ENCODE measurements at places on chromosomes 12 and 14. TPM values are rescaled to one million over a fixed set of nuclear protein-coding genes. Genes with fewer than 3 reads are reported as not detected.

CFAP73 gene
- not detected for total RNA-seq

SRRM4 gene
- 0.18 TPM for total RNA-seq

TSPAN31 gene
- 46.8 TPM for total RNA-seq

CISTR gene
- total RNA-seq = not detected

- no peak for DNase-seq
- H3K27me3 ChIP-seq = no peaks in the 10 kb centered on the region
- H3K27ac ChIP-seq = no peak overlapping the region
- H3K4me1 ChIP-seq = peaks cover 71% of the 10 kb centered on the region
- no peak overlapping the region for H3K4me3 ChIP-seq
- peaks cover 36% of the 10 kb centered on the region for H3K36me3 ChIP-seq
Measured at GRCh38 chr14:89406941-89407340, 10.1 kb downstream of the FOXN3 start.

DNA sequence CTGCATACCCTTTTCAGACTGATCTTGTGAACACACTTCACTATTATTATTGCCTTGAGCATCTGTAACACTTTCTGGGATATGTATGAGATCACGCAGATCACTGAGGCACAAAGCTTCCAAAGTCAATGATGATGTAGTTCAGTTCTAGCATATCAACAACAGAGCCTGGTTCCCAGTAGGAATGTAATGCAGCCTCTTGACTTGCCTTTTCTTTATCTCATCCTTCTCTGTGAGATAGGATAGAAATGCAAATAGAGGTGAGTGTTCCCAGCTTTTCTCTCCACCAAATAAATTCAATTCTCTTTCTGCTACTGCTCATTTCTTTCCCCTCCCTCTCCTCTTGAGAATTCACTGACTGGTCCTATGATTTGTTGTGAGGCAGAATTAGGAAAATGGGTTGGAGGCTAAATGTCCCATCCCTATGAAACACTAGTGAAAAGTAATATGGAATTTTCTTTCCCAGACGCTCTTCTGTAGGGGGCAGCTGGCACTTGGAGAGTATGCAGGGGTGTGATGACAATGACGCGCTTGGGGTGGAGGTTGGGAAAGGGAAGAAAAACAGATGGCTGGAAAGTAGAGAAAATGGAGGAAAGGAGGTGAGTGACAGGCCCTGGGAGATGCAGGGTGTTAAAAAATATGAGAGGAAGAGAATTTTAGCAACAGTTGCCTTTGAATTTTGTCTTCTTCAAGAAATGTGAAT is 96.0 kb upstream of the TMTC1 start:
- no peak overlapping the region for H3K4me3 ChIP-seq
- no peaks in the 10 kb centered on the region for H3K27me3 ChIP-seq
- H3K27ac ChIP-seq = no peak overlapping the region
- H3K4me1 ChIP-seq = no peaks in the 10 kb centered on the region
- no peak for DNase-seq

- no peak overlapping the region for H3K4me3 ChIP-seq
- no peaks in the 10 kb centered on the region for H3K27me3 ChIP-seq
- no peaks in the 10 kb centered on the region for H3K36me3 ChIP-seq
- DNase-seq = peak; percentile 15
- H3K27ac ChIP-seq = no peak overlapping the region
Measured at GRCh38 chr12:112386726-112387125, 4.5 kb upstream of the HECTD4 start.

GRCh38 chr14:99971941-99972747 is 93.1 kb upstream of the EVL start:
- peaks cover 14% of the 10 kb centered on the region for H3K4me1 ChIP-seq
- H3K27ac ChIP-seq = peak overlapping the region; percentile 89
- DNase-seq = peak; percentile 52
- peak overlapping the region; percentile 89 for H3K4me3 ChIP-seq
- no peaks in the 10 kb centered on the region for H3K27me3 ChIP-seq
- no peaks in the 10 kb centered on the region for H3K36me3 ChIP-seq

DNA sequence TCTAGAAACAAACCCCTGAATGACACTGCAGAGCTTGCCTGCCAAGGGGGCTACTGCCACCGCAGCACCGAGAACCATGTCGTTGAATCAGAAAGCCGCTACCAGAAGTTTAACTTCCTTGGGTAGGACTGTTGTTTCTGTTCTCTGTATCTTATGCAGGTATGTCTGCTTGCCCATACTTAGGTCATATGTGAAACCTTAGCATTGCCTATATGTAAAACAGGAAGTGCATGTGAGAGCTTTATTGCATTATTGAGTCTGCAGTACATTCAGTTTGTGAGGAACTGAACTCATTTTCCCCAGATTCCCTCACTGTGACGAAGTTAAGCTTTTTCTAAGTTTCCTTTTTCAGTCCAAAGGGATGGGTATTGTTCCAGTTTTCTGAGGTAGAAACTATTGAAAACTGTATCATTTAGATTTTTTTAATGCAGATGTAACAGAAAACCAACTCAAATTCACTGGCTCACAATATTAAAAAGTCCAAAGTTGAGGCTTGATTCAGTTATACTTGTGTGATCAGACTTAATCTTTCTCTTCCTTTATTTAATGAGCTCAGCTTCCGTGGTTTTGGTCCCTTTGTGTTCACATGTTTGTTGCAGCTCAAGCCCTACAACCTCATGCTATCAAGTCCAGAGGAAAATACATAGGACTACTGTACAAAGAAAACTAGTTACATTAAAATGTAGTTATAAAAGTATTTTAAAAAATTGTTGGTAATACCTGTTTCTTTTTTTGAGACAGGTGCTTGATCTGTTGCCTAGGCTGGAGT is 6.9 kb downstream of the FBXO34 start:
- no peak overlapping the region for H3K4me3 ChIP-seq
- peaks cover 72% of the 10 kb centered on the region for H3K4me1 ChIP-seq
- H3K36me3 ChIP-seq = peaks cover 12% of the 10 kb centered on the region

- H3K27ac ChIP-seq = peak overlapping the region; percentile 85
- H3K27me3 ChIP-seq = no peaks in the 10 kb centered on the region
- H3K4me3 ChIP-seq = peak overlapping the region; percentile 53
- H3K36me3 ChIP-seq = no peaks in the 10 kb centered on the region
- peaks cover 33% of the 10 kb centered on the region for H3K4me1 ChIP-seq
Measured at GRCh38 chr14:96205059-96205977, 679 bp downstream of the BDKRB2 start.

- H3K4me1 ChIP-seq = no peaks in the 10 kb centered on the region
- H3K27me3 ChIP-seq = no peaks in the 10 kb centered on the region
- no peaks in the 10 kb centered on the region for H3K36me3 ChIP-seq
- H3K27ac ChIP-seq = no peak overlapping the region
- no peak for DNase-seq
- H3K4me3 ChIP-seq = no peak overlapping the region
Measured at GRCh38 chr12:25854991-25855390, 103.5 kb upstream of the RASSF8 start.

- peak; percentile 46 for DNase-seq
- no peak overlapping the region for H3K27ac ChIP-seq
- no peak overlapping the region for H3K4me3 ChIP-seq
- H3K36me3 ChIP-seq = peaks cover 69% of the 10 kb centered on the region
Measured at GRCh38 chr14:67385618-67386017, 25.5 kb downstream of the EIF2S1 start.

DNA sequence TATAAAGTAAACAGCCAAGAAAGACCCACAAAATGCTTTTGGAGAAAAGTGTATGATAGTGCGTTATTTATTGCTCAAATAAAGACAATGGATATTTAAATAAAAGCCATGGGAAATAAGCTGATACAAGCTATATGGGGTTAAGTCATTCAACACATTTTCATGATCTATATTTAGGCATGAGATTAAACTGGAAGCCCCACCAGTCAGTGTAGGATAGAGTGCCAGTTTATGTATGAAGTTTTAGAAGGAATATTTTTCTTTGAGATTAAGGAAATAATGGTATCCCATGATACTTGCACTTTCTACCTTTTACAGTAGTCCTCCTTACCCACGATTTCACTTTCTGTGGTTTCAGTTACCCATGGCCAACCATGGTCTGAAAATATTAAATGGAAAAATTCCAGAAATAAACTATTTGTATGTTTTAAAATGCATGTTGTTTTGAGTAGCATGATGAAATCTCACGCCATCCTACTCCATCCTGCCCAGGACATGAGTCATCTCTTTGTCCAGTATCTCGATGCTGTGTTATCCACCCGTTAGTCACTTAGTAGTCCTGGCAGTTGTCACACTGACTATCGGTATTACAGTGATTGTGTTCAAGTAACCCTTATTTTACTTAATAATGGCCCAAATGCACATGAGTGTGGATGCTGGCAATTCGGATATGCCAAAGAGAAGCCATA is 22.3 kb downstream of the SYT1 start:
- H3K27ac ChIP-seq = no peak overlapping the region
- no peaks in the 10 kb centered on the region for H3K36me3 ChIP-seq
- no peaks in the 10 kb centered on the region for H3K27me3 ChIP-seq
- H3K4me3 ChIP-seq = no peak overlapping the region
- DNase-seq = no peak
- no peaks in the 10 kb centered on the region for H3K4me1 ChIP-seq

- H3K27ac ChIP-seq = no peak overlapping the region
- no peaks in the 10 kb centered on the region for H3K27me3 ChIP-seq
- H3K36me3 ChIP-seq = no peaks in the 10 kb centered on the region
- DNase-seq = no peak
- H3K4me1 ChIP-seq = no peaks in the 10 kb centered on the region
- H3K4me3 ChIP-seq = no peak overlapping the region
Measured at GRCh38 chr14:90703841-90704737, 112.1 kb downstream of the TTC7B start.

GRCh38 chr12:6570264-6570887 is 2.3 kb upstream of the NOP2 start:
- no peak overlapping the region for H3K4me3 ChIP-seq
- H3K27ac ChIP-seq = no peak overlapping the region
- H3K27me3 ChIP-seq = no peaks in the 10 kb centered on the region
- DNase-seq = peak; percentile 56

GRCh38 chr12:93376436-93377251 is 1.1 kb upstream of the NUDT4 start:
- H3K36me3 ChIP-seq = no peaks in the 10 kb centered on the region
- no peak for DNase-seq
- peaks cover 30% of the 10 kb centered on the region for H3K4me1 ChIP-seq
- H3K4me3 ChIP-seq = peak overlapping the region; percentile 97
- peak overlapping the region; percentile 94 for H3K27ac ChIP-seq

GRCh38 chr12:27427824-27428223 is 18.7 kb upstream of the SMCO2 start:
- DNase-seq = no peak
- no peaks in the 10 kb centered on the region for H3K4me1 ChIP-seq
- no peak overlapping the region for H3K4me3 ChIP-seq
- no peaks in the 10 kb centered on the region for H3K36me3 ChIP-seq
- no peak overlapping the region for H3K27ac ChIP-seq

Data from stomach (tissue), 19 donors.